ENCODE measurements at places on chromosomes 1 and 21.

- DNase-seq = no peak
Observed at GRCh38 chr1:84062496-84062895, 63.6 kb upstream of the TTLL7 start.

GRCh38 chr1:231278100-231278790 is 37.2 kb downstream of the GNPAT start:
- no peak for DNase-seq

DNA sequence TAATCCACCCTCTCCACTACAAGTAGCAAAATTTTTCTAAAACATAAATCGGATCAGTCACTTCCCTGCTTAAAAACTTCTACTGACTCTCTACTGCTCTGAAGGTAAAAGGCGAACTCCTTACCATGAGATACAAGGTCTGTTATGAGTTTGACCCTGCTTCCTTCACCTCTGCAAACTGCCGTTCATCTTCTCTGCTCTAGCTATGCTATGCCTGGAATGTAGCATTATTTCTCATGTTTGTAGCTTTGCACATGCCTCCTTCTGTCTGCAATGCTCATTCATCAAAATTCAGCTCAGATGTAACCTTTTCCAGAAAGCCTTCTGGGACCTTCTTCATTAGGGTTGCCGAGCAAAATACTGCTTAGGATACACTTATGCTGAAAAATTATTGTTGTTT is 30.8 kb downstream of the RPL5 start:
- no peak for DNase-seq

GRCh38 chr1:56911098-56911938 is 54.5 kb downstream of the C8B start:
- no peak for DNase-seq

All from osteocyte (in vitro differentiated cells).